ENCODE measurements at places on chromosomes 5 and 9.
A peak's percentile ranks its signal among the peaks of the same experiment; 100 is the strongest.

DNA sequence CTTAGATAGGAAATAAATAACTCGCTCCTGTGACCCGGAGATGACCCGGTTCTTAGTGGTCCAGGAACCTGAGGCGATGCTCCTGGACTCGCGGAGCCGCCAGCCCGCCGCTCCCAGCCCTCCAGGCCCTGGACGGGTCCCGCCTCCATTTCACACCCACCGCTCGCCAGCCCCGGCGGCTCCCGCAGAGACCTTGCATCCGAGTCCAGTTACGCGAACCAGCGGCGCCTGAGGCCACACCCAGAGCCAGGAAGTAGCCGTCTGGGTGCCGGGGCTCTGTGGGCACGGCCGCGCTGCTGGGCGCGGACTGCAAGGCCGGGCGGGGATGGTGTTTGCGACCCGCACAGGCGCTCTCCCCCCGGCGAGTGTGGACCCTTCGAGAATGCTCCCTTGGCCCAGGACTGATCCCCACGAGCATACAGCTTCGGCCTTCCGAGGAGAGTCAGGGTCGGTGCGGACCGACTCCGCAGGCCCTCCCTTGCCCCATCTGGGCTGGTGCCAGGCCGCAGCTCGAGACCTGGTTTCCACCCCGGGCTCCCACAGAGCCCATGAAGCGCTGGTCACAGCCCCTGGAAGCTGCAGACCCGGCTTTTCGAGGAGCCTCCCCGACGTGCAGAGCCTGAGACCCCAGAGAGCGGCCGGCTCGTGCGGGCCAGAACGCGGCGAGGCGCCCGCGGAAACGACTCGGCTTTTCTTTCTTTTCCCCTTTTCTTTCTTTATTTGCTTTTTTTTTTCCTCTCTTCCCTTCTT lies 5.2 kb upstream of the BARX1 start:
- no peak for DNase-seq

- peak; percentile 16 for DNase-seq
These were observed 235.7 kb downstream of the CDK5RAP2 start for GRCh38 chr9:120344230-120344629.

DNA sequence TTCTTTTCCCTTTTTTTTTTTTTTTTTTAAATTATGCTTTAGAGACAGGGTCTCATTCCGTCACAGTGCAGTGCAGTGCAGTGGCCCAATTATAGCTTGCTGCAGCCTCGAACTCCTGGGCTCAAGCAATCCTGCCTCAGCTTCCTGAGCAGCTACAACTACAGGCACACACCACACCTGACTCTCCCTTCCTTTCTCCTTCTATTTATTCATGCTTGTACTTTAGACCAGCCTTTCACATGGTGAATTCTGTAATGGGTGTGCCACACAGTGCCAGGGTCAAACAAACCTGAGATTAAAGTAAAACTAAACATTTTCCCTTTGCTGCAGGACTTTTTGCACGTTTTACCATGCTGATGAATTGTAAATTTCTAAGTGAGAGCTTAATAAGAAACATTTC lies 8.0 kb downstream of the SH3RF2 start:
- no peak for DNase-seq

DNA sequence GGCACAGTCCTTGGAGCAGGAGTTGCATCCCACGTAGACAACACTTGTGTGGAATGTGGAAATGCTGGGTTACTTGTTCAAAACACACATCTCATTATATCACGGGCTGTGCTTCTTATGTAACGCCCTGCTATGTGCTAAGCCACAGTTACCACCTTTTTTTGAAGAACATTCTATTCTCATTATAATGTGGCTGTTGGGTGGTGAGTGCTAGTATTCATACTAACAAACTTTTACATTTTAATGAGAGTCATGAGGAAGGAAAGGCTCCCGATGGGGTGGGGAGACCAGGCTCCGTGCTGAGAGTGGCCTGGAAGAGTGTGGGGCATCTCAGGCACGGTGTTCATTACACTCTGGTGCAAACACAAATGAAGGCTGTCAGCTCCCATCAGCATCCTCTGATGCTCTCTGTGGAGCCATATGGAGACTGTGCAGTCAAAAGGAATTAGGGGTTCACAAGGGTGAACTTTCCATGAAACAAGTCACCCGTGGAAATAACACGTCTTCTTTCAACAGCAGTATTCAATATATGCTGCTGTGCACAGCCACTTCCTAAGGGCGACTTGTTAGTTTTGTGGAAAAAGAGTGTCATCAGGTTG lies 153.1 kb upstream of the RAPGEF1 start:
- DNase-seq, result no peak

DNA sequence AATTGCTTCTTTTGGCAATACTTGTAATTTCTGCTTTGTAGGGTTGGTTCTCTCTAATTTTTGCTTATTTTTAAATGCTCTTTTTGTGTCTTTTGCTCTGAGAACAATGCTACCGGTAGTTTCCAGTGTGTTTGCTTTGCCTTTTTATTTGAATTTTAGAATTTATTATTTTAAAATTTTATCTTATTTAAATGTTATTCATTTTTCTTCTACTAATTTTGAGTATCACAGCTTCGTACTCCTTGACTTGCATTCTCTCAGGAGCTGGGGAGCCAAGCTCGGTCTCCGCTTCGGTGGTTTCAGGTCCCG lies 45.9 kb downstream of the ANXA2R start:
- DNase-seq, result no peak

DNA sequence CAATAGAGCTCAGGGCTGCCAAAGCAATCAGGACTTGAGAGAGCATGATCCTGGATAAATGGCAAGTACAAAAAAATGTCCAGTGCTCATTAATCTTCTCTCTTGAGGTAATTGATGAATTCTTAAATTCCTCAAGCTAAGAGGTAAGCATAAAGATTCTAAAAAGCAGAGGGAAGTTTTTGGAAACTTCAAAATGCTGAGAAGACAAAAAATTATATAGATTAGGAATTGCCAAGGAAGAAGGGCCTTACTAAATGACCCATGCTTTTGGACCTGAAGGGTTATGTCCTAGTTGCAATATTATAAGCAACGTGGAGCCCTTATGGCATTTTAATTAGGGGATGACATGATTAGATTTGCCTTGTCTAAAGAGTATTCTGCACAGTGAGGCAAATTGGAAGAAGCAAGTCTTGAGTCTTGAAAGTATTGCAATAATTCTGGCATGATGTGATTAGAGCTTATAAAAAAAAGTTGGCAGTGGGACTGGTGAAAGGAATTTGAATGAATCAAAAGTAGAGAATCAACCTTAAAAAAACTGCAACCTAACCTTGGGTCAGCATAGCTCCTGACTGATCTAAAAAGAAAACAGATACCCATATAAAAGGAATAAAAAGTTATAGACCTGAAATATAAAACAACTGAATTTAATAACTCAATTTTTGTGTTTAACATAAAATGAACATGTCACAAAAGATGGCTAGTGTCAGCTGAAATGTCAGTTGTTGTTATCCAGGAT lies 323.8 kb upstream of the ARRDC3 start:
- no peak for DNase-seq

- no peak for DNase-seq
These were observed 109.1 kb upstream of the TRPC7 start for GRCh38 chr5:136474466-136474865.

- DNase-seq, result no peak
These were observed 21.1 kb downstream of the FAF2 start for GRCh38 chr5:176469296-176469695.

DNA sequence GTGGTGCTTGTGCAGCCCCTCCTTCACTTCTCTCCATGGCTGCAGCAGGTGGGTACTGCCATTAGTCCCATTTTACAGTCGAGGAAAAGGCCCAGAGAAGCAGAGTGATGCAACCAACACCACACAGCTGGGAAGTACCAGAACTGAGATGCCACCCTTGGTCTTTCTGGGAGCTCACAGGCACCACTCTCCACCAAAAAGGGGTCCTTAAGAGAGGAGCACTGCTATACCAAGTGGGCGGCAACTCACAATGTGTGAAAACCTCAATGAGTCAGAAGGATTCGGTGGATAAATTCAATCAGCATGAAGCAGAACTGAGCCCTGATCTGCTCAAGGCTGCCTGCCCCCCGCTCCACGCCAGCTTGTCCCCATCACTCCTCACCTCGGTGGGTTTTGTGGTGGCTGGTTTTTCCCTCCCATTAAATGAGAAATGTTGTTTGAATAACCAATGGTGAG lies 213.7 kb downstream of the FSTL4 start:
- no peak for DNase-seq

GRCh38 chr9:127644146-127644827 lies 32.2 kb downstream of the STXBP1 start:
- no peak for DNase-seq
